ENCODE measurements at places on chromosomes 5 and 9.

DNA sequence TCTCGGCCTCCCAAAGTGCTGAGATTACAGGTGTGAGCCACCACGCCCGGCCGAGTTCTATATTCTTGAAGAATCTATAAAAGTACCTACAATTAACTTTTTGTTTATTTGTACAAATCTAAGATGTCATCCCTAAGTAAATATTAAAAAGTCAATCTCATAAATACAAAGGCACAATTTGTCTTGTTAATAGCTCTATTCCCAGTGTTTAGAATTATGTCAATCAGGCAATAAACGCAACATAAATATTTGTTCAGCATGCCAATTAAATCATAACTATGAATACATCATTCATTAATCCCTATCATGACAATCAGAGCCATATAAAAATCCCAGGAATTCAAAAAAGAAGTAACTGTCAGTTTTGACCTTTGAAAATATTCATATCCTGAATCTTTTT is 68.9 kb upstream of the CDH18 start:
- DNase-seq = no peak

- DNase-seq = no peak
Measured at GRCh38 chr5:93850311-93850710, 108.9 kb upstream of the POU5F2 start.

DNA sequence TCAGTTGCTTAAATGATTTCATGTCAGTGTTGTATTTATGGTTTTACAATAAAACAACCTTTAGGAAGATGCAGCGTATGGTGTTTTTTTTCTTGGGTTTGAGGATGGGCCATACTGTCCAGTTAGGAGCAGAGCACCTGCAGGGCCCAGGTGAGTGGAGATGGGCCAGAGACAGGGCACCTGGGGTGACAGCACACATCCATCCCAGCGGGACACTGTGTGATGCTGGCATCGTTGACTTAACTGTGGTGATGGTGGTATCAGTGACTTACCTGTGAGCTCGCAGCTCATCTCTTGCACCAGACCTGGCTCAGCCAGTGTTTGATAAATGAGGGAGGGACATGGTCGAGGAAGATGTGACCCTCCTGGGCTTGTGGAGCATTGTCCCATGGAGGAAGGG is 21.6 kb downstream of the AMBP start:
- no peak for DNase-seq

DNA sequence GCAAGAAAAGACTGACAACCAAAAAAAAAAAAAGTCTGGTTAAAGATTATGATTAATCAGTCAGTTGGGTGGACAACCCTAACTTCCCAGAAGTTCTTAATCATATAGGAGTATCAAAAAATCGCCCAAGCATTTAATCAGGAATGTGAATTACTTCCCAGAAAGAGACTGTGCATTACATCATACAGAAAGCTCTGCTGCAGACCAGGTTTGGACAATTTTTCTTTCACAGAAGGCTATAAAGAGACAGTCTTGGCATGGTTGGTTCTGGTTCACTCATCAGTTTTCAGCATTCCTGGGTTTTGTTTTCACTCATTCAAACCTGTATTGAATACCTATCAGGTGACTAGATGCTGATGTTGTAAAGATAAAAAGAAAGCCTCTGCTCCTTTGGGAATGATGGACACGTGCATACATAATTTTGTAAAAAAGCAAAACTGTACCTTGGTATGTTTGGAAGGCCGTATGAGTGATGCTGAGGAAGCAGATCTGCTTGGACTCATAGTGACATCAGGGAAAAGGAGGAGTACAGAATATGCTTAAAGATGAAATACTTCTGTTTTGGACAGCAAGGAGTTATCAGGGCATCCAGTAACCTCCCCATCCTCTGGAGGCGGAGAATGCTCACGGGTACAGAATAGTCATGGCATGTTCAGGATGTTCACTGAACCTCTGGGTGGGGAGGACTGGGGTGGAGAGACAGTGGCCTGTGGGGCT is 178.4 kb downstream of the GNA14 start:
- no peak for DNase-seq

DNA sequence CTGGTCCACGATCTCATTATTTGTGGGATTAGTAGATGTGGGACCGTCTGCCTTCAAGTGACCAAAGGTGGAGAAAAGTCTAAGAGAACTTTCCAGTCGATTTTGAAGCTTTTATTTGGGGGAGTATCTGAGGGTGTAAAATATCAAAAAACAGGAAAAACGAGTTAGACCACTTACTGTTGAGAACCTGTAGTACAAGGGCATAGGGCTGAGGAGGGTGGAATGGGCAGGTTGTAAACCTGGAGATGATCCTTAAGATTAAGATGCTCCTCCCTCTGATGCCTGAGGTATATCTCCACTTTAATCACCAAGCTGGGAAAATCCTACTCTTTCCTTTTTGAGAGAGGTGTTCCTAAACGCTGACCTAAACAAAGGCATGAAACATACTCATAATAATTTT is 32.0 kb upstream of the GTF2H2C start:
- DNase-seq = no peak

GRCh38 chr9:136538599-136539426 is 7.0 kb downstream of the NOTCH1 start:
- DNase-seq = peak; percentile 65

GRCh38 chr9:81499021-81499454 is 190.3 kb downstream of the TLE1 start:
- DNase-seq = no peak

- DNase-seq = no peak
Measured at GRCh38 chr5:75331-76320, 16.3 kb upstream of the PLEKHG4B start.

DNA sequence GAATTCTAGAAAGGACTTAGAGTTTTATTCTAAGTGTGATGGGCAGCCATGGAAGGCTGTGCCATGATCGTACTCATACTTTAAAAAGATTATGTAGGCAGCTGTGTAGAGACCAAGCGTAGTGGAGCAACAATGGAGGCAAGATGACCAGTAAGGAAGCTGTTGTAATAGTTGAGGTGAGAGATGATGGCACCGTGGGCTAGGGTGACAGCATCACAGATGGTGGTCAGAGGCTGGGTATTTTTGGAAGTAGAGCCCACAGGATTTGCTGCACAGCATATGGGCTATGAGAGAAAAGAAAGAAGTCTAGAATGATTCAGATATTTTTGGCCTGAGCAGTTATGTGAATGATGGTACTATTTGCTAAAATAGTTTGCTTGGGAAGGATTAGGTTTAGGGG is 7.7 kb downstream of the ARHGAP26 start:
- no peak for DNase-seq

GRCh38 chr5:136038635-136039034 is 9.8 kb downstream of the TGFBI start:
- DNase-seq = no peak

GRCh38 chr9:15824310-15824709 is 271.5 kb downstream of the CCDC171 start:
- DNase-seq = no peak

DNA sequence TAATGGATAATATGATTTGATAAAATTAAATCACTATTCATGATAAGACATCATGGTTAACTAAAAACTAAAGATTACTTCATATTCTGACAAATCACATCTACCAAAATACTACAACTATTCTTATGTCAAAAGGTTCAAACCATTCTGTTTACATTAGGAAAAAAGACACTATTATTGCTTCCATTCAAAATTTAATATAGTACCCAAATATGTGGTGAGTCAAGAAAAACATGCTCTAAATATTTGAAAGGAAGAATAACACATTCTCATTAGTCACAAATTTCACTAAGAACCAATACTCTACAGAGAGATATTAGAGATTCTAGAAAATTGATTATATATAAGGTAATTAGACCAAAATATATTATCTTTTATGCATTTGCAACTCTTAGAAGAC is 234.0 kb downstream of the TMEM232 start:
- no peak for DNase-seq

GRCh38 chr5:74222806-74223205 is 417.7 kb downstream of the ENC1 start:
- DNase-seq = no peak

GRCh38 chr9:29637471-29638237 is 2064.4 kb upstream of the C9orf72 start:
- no peak for DNase-seq

DNA sequence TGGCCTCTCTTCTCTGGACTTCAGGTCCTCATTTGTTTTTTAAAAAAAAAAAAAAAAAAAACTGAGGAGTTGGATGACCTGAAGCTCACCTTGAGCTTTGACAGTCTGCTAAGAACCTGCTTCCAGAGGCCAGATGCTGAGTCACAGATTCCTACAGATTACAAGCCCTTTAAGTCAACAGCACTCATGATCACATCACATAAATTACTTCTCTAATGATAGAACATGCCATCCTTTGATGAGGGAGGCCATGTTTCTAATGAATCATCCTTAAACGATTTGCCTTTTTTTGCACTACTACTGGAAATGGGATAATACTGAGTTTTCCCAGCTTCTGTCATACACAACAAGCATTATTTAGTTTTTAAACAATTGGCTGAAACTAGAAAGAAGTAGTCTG is 34.2 kb upstream of the MYOT start:
- DNase-seq = no peak

DNA sequence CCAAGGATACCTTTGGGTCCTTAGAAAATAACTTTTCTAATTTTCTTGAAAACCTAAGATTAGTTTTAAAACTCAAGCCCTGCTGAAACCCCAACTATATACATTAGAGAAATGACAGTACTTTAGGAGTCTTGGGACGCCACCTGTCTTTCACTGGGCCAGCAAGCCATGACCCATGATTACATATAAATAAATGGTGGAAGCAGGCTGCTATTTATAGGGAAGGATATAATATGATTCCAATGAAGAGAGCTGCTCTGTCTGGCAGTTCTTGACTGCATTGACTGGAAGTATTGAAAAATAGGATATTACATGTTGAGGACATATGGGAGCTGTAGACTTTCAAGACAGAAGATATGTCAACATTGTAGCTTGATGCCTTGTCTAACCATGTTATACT is 7.3 kb downstream of the JMY start:
- DNase-seq = no peak

- no peak for DNase-seq
Measured at GRCh38 chr9:120579139-120580050, 572 bp downstream of the CDK5RAP2 start.
